ENCODE measurements at places on chromosomes 3 and 15. TPM values are rescaled to one million over a fixed set of nuclear protein-coding genes. Genes with fewer than 3 reads are reported as not detected.

The TMOD2 gene
- 3.5 TPM for total RNA-seq

The SLC15A2 gene
- 0.75 TPM for total RNA-seq

The TTLL13 gene
- total RNA-seq, result under 0.01 TPM

The NR2E3 gene
- total RNA-seq, result 0.09 TPM

The SCN5A gene
- 3.7 TPM for total RNA-seq

The TMEM62 gene
- total RNA-seq, result 10.9 TPM

The EAF1 gene
- total RNA-seq, result 18.4 TPM

The GPR27 gene
- not detected for total RNA-seq

The ACTC1 gene
- total RNA-seq, result not detected

The ENTPD3 gene
- total RNA-seq, result not detected

The LMLN gene
- 5.1 TPM for total RNA-seq

The FMN1 gene
- 0.56 TPM for total RNA-seq

The ALDH1L1 gene
- 0.28 TPM for total RNA-seq

The GNAT1 gene
- not detected for total RNA-seq

The DNAH12 gene
- total RNA-seq, result under 0.01 TPM

The HYAL1 gene
- total RNA-seq, result 1.8 TPM

The LMOD3 gene
- total RNA-seq, result not detected

The SERINC4 gene
- total RNA-seq, result not detected

The UTS2B gene
- total RNA-seq, result not detected

The FAM107A gene
- 5.4 TPM for total RNA-seq

The CACNA2D3 gene
- not detected for total RNA-seq

The SCG3 gene
- total RNA-seq, result not detected

The FBXW12 gene
- total RNA-seq, result not detected

The LRRC31 gene
- not detected for total RNA-seq

The ZNF80 gene
- total RNA-seq, result not detected

The SOX14 gene
- not detected for total RNA-seq

The ADCY5 gene
- total RNA-seq, result not detected

The A4GNT gene
- total RNA-seq, result not detected

The KNG1 gene
- total RNA-seq, result not detected

The OXTR gene
- total RNA-seq, result 10.7 TPM

The CYP11A1 gene
- not detected for total RNA-seq

The LSM3 gene
- 7.4 TPM for total RNA-seq

The KLHL40 gene
- not detected for total RNA-seq

The TCAIM gene
- 19.1 TPM for total RNA-seq

The SMCO1 gene
- not detected for total RNA-seq

The ST3GAL6 gene
- 23.6 TPM for total RNA-seq

The ZXDC gene
- total RNA-seq, result 14.6 TPM

The CEP152 gene
- 7.4 TPM for total RNA-seq

The DMXL2 gene
- total RNA-seq, result 11.2 TPM

The EFCAB12 gene
- total RNA-seq, result not detected

The SLC38A3 gene
- total RNA-seq, result not detected

The CD200R1 gene
- total RNA-seq, result not detected

The SLCO2A1 gene
- 0.72 TPM for total RNA-seq

The SHF gene
- total RNA-seq, result 1.8 TPM

The PCOLCE2 gene
- total RNA-seq, result 13.6 TPM

The GOLGA8K gene
- 0.28 TPM for total RNA-seq

The STRIT1 gene
- total RNA-seq, result not detected

The HEG1 gene
- total RNA-seq, result 96.1 TPM

The POLQ gene
- 4.0 TPM for total RNA-seq

The ST8SIA2 gene
- total RNA-seq, result not detected

The PLSCR5 gene
- not detected for total RNA-seq

The MUSTN1 gene
- not detected for total RNA-seq

The GNB4 gene
- total RNA-seq, result 71.5 TPM

The TICRR gene
- total RNA-seq, result 2.6 TPM

The PLAAT1 gene
- 0.45 TPM for total RNA-seq

Data from endothelial cell of coronary artery (primary cell).